Activated naive CD4-positive, alpha-beta T cell treated with anti-CD3 and anti-CD28 coated beads, Interleukin-2, amount 10 ng/mL, durations not matched to agents 7 days and 5 days (primary cell): ENCODE measurements at places on chromosomes 4 and X.

DNA sequence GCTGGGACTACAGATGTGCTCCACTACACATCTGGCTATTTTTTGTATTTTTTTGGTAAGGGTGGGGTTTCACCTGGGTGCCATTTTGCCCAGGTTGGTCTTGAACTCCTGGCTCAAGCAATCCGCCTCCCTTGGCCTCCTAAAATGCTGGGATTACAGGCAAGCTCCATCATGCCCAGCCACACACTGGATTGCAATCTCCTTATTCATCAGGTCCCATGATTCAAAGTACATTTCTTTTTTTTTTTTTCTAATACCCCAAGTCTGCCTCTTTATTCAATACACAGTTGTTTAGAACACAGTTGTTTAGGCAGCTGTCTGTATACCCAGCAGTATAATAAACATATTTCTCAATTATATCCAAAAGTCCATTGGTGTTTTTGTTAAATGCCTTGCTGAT, 130.3 kb upstream of the ARSJ start:
- no peak for DNase-seq

GRCh38 chrX:5474282-5474681, 754.4 kb downstream of the NLGN4X start:
- no peak for DNase-seq

GRCh38 chr4:118682928-118683327, 2.3 kb upstream of the METTL14 start:
- no peak for DNase-seq

- DNase-seq = no peak
These were observed 23.8 kb downstream of the ARHGAP10 start for GRCh38 chr4:147755561-147756295.

DNA sequence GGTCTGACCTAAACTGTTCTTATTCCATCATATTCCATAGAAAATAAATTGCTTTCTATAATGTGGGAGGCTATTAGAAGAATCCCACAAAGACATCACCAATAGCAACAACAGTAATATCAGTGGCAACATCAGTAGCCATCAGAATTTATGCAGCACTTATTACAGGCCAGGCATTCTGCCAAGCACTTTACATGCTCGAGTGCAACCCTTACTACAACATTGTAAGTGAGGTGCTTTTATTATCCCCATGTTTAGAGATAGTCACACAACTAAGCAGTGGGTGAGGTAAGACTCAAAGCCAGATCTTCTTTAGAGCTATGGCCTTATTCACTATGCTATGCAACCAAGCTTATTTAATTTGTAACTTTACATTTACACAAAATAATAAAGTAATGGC, 317.1 kb upstream of the BMP3 start:
- DNase-seq = no peak

- DNase-seq = no peak
These were observed 135.7 kb upstream of the MAMLD1 start for GRCh38 chrX:150227321-150227860.

- DNase-seq = no peak
These were observed 118.8 kb downstream of the GABRA2 start for GRCh38 chr4:46270986-46271596.

DNA sequence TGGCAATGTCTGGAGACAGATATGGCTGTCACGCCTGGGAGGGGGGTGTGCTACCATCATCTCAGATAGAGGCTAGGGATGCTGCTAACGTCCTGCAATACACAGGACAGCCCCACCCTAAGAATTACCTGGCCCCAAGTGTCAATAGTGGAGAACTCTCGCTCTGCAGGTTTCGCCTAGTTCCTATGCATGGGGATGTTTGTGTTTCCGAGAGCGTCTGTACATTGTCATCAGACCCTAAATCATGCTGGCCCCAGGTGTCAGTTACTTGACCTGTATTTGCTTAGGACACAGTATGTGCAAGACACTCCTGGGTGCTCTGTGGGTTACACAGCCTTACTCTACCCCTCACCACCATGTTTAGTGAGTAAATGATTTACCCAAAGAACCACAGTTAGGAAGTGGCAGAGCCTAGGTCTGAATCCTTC, 90.8 kb downstream of the AFF1 start:
- no peak for DNase-seq

DNA sequence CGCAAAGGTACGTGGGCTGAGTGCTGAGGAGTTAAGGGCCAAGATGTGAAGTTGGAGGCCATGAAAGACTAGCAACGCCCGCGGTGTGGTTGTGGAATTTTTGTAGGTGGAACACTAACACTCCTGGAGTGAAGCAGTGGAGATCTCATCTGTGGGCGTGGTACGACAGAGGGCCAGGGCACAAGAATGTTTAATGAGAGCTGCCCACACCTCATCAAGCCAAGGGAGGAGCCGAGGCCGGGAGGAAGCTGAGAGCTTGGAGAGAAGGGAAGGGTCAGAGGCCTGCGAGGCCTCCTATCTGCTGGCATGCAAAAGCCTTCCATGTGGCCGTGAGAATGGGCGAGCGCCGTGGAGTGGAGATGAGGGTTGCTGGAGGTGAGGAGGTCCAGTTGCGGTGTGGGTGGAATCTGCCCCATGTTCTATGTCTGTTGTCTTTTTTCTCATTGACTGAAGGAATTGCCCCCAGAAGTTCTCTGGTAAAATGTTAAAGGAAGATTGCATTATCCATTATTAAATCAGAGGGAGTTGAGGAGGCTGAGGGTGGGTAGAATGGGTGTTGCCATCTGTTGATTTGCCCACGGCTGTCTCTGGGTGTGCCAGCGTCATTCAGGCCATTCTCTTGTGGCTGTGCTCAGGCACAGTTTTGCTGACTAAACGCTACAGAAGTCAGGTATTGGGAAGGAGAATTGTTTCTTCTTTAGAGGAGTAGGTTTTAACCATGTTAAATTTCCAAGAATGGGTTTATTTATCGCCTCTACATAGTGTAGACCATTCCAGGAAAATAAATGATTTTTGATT, 19.8 kb downstream of the SNX25 start:
- DNase-seq = no peak

GRCh38 chr4:126973201-126973600, 659.6 kb upstream of the INTU start:
- no peak for DNase-seq

GRCh38 chr4:46392421-46392820, 2.5 kb upstream of the GABRA2 start:
- no peak for DNase-seq

- DNase-seq = no peak
These were observed 49.0 kb downstream of the HTRA3 start for GRCh38 chr4:8318509-8318908.

- no peak for DNase-seq
These were observed 108.6 kb downstream of the PALLD start for GRCh38 chr4:168605411-168605810.

DNA sequence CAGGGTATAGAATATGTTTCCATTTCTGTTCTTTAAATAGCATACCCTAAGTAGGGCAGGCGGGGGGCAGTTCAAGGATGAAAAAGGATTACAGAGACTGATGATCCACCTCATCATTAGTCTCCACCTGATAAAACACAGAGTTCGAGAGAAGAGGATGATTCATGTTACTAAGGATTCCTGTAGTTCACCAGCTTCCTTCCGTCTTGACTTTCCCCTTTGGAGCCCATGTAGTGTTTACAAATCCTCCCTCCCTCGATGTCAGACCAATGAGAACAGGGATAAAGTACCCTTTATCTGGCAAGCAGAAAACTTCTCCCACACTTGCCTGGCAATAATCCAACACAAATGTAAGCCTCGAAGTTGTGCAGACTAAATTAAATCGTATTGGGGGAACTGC, 526.3 kb upstream of the FAM241A start:
- DNase-seq = no peak

DNA sequence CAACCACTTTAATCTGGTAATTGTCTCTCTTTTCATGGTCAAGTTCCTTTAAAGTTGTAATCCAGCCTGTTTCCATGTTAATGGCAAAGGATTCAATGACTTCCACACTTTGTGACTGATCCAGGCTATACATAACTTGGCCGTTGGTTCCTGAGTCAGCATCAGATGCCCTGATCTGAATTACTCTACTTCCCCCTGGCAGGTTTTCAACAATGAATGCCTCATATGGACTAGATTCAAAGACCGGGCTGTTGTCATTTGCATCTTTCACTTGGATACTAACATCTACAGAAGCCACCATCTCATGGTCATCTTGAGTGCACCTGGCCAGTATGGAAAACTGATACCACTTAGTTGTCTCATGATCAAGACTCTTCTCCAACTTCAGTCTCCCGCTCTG, 62.6 kb upstream of the MTNR1A start:
- no peak for DNase-seq

GRCh38 chrX:154051201-154051810, 31.6 kb upstream of the IRAK1 start:
- DNase-seq = peak; percentile 78

GRCh38 chr4:140252141-140252741, 98.3 kb upstream of the MAML3 start:
- DNase-seq = no peak

- no peak for DNase-seq
These were observed 226.7 kb upstream of the MAD2L1 start for GRCh38 chr4:120293341-120293740.

- no peak for DNase-seq
These were observed 29.2 kb downstream of the EFHC2 start for GRCh38 chrX:44314259-44314734.

DNA sequence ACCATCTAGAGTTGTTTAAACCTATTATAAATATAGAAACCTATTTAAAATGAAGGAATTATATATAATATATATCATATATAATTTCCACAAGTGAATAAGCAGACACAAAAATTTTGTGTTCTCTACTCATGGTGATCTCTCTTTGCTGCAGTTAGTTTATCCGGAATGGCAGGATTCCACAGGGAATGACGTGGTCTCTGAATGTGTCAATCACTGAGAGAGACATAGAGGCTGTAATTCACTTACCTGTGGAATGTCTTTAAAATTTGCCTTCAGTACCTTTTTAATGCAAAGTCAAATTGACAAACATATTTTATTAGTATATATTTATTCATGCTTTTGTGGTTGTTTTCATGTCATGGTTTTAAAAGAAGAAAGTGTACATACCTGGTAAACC, 669.3 kb downstream of the NLGN4X start:
- no peak for DNase-seq

DNA sequence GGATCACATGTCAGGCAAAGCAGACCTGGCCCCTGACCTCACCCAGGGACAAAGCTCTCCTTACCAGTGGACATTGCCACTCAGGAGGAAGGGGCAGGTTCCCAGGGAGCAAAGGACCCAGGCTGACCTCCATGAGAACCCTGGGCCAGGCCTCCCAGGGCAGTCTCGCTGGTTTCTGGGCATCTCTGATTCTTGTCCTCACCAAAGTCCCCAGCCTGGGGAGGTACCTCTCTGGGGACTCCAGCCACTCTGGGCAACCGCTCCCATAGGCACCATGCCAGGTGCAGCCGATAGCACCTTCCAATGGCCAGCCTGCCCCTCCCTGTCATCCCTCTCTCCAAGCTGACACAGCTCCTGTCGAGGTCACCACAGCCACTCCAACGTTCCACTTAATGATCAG, 7.9 kb downstream of the EVC2 start:
- no peak for DNase-seq

DNA sequence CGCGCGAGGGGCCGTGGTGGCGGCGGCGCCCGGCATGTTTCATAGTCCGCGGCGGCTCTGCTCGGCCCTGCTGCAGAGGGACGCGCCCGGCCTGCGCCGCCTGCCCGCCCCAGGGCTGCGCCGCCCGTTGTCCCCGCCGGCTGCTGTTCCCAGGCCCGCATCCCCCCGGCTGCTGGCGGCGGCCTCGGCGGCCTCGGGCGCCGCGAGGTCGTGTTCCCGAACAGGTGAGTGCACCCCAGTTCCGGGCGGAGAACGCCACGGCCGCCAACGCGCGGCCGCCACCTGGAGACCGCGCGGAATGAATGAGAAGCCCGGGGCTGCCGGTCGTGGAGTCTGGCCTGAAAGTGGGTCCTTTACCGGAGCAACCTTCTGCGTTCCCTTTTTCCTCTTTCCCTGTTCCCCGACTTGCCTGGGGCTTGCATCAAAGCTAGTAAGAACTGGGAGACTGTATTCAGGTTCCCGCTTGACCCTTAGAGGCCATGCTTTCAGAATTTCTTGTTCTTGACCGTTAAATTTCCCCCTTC, 429 bp downstream of the NOCT start:
- DNase-seq = peak; percentile 61

GRCh38 chr4:17010426-17011087, 112.1 kb upstream of the LDB2 start:
- no peak for DNase-seq

- no peak for DNase-seq
These were observed 58.7 kb upstream of the EMCN start for GRCh38 chr4:100576570-100576969.

GRCh38 chr4:81235982-81236749, 21.1 kb upstream of the PRKG2 start:
- no peak for DNase-seq

DNA sequence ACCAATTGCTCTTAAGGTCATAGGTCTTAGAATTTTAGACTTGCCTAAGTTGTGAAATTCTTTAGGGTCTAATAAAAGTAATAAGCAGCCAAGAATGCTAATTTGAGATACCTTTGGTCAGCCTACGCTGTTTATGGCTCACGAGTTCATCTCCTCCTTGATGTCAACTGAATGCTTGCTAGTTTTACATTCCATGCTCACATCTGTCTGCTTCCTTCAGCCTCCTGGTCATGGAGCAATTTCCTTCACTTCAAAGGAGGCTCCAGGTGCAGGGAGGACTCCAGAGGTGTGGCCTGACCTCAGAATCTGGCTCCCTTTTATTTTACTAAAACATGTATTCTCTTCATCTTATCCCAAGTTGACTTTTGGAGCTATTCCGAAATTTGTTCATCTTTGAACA, 23.3 kb upstream of the LNX1 start:
- DNase-seq = no peak

GRCh38 chrX:19514791-19515614, at the start of gene MAP3K15:
Gene MAP3K15, minus strand, starts transcription at chrX:19515508. Its CDS starts 247 bp downstream, at chrX:19515261.
- peak; percentile 30 for DNase-seq

DNA sequence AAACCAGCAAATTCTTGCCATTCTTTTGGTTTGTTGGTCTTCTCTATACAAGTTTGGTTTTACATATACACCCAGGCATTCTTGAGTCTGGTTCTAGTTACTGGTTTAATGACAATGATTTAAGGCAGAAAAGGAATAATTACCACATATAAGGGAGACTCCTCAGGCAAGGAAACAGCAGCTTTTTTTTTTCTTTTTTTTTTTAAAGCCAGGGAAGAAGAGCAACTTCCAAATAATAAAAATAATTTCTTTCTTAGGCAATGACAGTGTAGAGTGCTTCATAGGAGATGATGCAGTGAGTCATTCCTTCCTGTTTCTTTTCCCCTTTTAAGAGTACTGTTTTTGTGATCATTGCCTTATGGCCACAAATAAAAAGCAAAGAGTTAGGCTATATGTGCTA, 289.7 kb downstream of the DKK2 start:
- no peak for DNase-seq

DNA sequence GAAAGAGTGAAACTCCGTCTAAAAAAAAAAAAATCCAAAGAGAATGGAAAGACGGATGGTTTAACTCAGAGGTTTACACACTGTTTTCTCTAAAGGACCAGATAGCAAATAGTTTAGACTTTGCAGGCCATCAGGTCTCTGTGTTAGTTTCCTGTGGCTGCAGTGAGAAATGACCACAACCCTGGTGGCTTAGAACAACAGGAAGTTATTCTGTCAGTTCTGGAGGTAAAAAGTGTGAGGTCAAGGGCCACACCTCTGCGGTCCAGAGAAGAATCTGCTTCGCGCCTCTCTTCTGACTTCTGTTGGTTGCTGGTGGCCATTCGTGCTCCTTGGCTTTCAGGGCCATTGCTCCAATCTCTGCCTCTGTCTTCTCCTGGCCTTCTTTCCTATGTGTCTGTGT, 76.9 kb downstream of the TENM3 start:
- no peak for DNase-seq

- DNase-seq = no peak
These were observed 207.0 kb downstream of the BCOR start for GRCh38 chrX:39890807-39891206.
